Osteoblast (primary cell): ENCODE measurements at places on chromosomes 3 and 15. TPM values are rescaled to one million over a fixed set of nuclear protein-coding genes. Genes with fewer than 3 reads are reported as not detected.
A peak's percentile ranks its signal among the peaks of the same experiment; 100 is the strongest.

Gene TMIE
- under 0.01 TPM in 2 replicates for total RNA-seq

Gene FGF12
- not detected in 2 replicates for total RNA-seq

Gene CISH
- 1.1 and 1.2 TPM in 2 replicates for total RNA-seq

Gene ERICH6
- total RNA-seq: under 0.01 and 0.29 TPM in 2 replicates

Gene THSD4
- total RNA-seq: 15.6 TPM in 2 replicates

Gene GOLGA6L24
- not detected in 2 replicates for total RNA-seq

Gene HPS3
- total RNA-seq: 38.4 and 49.8 TPM in 2 replicates

Gene SLC22A14
- total RNA-seq: 0.29 and 0.36 TPM in 2 replicates

Gene FBXW12
- not detected in 2 replicates for total RNA-seq

Gene RHOV
- 0.36 TPM in 1 of 2 replicates, not detected in the other for total RNA-seq

Gene TTC23
- total RNA-seq: 21.7 and 27.4 TPM in 2 replicates

Gene BMF
- 8.0 TPM in 2 replicates for total RNA-seq

Gene CACNA2D2
- total RNA-seq: not detected in 2 replicates

DNA sequence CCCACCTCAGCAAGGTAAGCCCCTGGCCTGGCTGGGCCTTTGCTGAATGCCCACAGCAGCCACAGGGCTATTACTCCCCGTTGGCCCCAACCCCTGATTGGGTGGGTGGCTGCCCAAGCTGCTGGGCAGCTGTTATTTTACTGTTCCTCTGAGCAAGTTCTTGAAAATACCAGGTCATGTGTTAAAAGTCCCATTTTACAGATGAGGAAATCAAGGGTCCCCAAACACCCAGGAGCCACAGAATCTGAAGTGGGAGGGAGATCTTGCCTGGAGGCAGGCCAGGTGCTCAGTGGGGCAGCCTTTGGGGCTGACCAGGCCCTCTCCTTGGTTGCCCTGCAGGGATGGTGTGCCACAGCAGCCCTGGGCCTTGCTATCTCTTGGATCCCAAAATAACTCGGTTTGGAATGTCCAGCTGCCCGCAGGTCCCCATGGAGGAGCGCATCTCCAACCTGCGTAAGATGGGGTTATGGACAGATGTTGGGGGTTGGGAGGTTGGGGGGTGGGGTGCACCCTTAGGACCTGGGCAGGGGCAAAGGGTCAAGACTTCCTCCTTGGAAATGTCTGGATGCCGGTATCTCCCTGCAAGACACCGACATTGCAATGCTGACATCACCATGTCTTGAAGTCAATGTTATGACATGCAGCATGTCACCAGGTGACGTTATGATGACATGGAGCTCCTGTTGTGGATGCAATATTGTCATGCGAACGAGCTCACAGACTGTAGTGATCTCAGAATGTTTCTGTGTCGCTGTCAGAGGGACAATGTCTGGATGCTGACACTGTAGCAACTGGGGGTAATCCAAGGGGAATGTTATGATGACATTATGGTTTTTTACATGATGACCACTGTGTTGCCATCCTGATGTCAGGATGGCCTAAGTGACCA is 13.3 kb upstream of the CSPG4 start:
- H3K27me3 ChIP-seq: no peaks in the 10 kb centered on the region
- peak; percentile 55 for DNase-seq
- peaks cover 10% of the 10 kb centered on the region for H3K4me1 ChIP-seq
- H3K4me3 ChIP-seq: no peak overlapping the region
- no peak overlapping the region for H3K27ac ChIP-seq

GRCh38 chr3:55902221-55902900 is 415.3 kb upstream of the WNT5A start:
- no peaks in the 10 kb centered on the region for H3K27me3 ChIP-seq
- DNase-seq: no peak

GRCh38 chr3:43023746-43024145 is 44.6 kb downstream of the GASK1A start:
- H3K36me3 ChIP-seq: no peaks in the 10 kb centered on the region
- no peaks in the 10 kb centered on the region for H3K4me1 ChIP-seq
- DNase-seq: no peak
- no peak overlapping the region for H3K4me3 ChIP-seq
- H3K27ac ChIP-seq: no peak overlapping the region

DNA sequence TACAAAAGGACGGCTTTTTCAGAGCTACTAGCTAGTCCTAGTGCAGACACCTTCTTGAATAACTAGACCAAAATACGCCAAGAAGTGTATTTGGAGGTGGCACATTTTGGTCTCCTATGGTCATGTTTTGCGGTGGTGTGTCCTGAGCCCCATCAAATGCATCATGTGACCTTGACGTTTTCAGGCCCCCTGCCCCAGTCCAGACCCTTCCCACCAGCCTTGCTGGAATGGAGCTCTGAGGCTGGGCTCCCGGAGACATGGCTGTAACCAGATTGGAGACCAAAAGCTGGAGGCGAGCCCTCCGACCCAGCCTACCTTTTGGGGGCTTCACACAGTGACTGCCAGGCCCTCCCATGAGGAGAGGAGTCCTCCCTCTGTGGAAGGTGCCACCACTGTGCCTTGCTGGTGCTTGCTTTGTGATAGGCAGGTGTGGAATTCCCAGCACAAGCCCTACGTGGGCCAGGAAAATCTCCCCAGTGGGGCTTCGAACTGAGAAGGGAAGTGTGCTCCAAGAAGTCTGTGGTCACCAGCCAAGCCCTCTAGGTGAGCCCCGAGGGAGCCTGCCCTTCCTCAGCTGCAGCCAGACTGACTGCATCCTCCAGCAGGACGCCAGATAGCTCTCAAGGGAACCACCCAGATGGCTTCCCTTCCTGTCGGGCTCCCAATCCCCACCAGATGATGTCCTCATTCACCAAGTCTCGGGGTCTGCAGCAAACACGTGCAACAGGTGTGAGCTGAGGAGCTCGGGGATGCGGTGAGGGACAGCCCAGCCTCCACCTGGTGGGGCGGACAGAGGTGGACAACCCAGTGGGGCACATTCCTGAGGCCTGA is 126.2 kb downstream of the ASB7 start:
- no peaks in the 10 kb centered on the region for H3K36me3 ChIP-seq
- peak; percentile 9 for DNase-seq
- H3K4me3 ChIP-seq: no peak overlapping the region
- H3K27ac ChIP-seq: no peak overlapping the region

- H3K4me1 ChIP-seq: peaks cover 38% of the 10 kb centered on the region
- peak overlapping the region; percentile 15 for H3K4me3 ChIP-seq
- H3K36me3 ChIP-seq: no peaks in the 10 kb centered on the region
- no peaks in the 10 kb centered on the region for H3K27me3 ChIP-seq
- peak; percentile 90 for DNase-seq
Measured at GRCh38 chr15:62569460-62570404, 404.6 kb upstream of the C2CD4B start.

GRCh38 chr3:162082516-162082915 is 585.9 kb downstream of the OTOL1 start:
- no peak overlapping the region for H3K27ac ChIP-seq
- H3K4me3 ChIP-seq: no peak overlapping the region

- peaks cover 12% of the 10 kb centered on the region for H3K27me3 ChIP-seq
- no peak for DNase-seq
- no peaks in the 10 kb centered on the region for H3K36me3 ChIP-seq
- H3K4me1 ChIP-seq: no peaks in the 10 kb centered on the region
Measured at GRCh38 chr3:124628863-124629262, 101.4 kb upstream of the UMPS start.

DNA sequence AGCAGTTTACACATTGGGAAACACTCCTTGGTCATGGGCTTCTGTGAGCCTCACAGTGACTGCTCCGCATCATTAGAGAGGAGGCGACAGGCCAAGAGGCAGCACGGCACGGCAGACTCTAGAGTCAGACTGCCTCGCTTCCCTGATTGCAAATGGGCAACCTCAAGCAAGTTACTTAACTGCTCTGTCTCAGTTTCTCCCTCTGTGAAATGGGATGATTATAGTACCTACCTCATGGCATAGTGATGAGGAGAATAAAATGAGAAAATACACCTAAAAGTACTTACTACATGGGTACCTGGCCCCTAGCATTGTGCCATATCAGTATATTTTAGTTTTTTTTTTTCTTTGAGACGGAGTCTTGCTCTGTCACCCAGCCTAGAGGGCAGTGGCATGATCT is 4.0 kb upstream of the RCCD1 start:
- no peaks in the 10 kb centered on the region for H3K27me3 ChIP-seq
- H3K27ac ChIP-seq: no peak overlapping the region
- peaks cover 16% of the 10 kb centered on the region for H3K4me1 ChIP-seq

GRCh38 chr3:97691354-97691753 is 73.2 kb upstream of the ARL6 start:
- H3K36me3 ChIP-seq: no peaks in the 10 kb centered on the region
- no peak overlapping the region for H3K4me3 ChIP-seq
- H3K4me1 ChIP-seq: no peaks in the 10 kb centered on the region
- no peaks in the 10 kb centered on the region for H3K27me3 ChIP-seq
- DNase-seq: no peak

DNA sequence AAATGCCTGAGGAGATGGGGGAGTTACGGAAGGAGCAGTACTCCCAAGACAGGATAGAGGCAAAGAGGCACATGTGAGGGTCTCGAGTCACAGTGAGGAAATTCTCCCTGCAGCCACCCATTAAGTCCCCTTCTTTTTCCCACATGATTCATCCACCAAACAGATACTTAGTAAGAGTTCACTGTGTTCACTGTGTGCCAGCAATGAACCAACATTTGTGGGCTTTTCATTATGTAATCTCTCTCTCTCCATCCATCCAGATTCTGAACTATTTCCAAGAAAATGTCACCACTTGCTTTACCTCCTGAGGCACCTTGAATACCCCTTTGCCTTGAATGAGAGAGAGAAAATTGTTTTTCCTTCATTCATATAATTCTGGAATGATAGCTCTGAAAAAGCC is 24.6 kb upstream of the LRRFIP2 start:
- no peaks in the 10 kb centered on the region for H3K36me3 ChIP-seq
- DNase-seq: peak; percentile 74
- no peaks in the 10 kb centered on the region for H3K27me3 ChIP-seq

DNA sequence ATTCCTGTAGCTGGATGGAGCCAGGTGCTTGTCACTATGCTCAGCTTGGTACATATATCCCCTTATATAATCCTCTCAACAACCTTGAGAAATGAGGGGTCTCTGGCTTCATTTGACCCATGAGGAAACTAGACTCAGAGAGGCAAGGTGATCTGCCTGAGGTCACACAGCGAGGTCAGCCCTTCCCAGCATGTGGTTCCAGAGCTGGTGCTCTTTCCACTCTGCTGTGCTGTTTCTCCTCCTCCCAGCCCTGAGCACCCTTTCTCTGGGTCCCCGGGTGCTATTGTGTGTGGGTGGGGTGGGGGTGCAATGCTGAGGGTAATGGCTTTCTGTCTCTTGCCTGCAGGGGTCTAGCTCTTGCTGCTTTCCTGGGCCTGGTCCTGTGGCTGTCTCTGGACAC is 19.3 kb downstream of the SLC28A1 start:
- H3K4me3 ChIP-seq: no peak overlapping the region
- H3K27ac ChIP-seq: no peak overlapping the region
- no peaks in the 10 kb centered on the region for H3K27me3 ChIP-seq
- no peaks in the 10 kb centered on the region for H3K4me1 ChIP-seq
- DNase-seq: no peak

GRCh38 chr15:57540736-57541135 is 51.0 kb upstream of the MYZAP start:
- DNase-seq: no peak
- H3K4me3 ChIP-seq: no peak overlapping the region
- H3K4me1 ChIP-seq: peaks cover 14% of the 10 kb centered on the region
- no peaks in the 10 kb centered on the region for H3K36me3 ChIP-seq

DNA sequence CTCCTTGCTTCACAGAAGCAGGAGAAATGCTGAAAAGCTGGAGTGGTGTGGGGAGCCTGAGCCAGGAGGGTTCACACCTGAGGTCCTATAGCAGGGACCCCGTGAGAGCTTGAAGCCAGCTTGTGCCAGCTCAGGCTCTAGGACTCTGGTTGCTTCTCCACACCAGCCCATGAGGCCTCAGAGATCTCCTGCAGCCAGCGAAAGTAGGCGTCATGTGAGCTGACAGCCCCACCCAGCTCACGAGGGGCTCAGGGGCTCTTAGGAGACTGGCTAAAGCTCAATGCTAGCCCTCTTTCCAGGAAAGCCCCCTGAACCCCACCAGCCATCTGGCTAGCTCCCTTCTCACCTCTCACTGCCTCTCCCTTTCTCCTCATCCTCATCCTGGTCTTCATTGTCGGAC is 16.9 kb upstream of the CPEB1 start:
- no peaks in the 10 kb centered on the region for H3K4me1 ChIP-seq
- H3K36me3 ChIP-seq: no peaks in the 10 kb centered on the region
- DNase-seq: peak; percentile 9
- no peak overlapping the region for H3K4me3 ChIP-seq
- no peaks in the 10 kb centered on the region for H3K27me3 ChIP-seq
- H3K27ac ChIP-seq: no peak overlapping the region

DNA sequence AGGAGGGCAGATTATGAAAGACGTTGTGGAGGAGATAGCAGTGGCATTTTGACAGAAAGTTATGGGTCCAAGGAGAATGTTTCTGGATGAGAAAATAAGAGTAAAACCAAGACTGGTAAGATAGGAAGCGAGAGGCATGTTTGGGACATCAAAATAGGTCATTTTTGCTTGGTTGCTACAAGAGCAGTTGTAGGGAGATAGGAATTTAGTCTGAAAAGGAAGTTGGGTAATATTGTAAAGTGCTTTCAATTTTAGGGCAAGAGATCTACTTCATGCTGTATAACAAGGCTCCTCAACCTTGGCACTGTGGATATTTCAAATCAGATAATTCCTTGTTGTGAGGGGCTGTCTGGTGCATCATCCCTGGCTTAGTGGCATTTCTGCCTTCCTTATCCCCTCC is 118.0 kb upstream of the DPH6 start:
- H3K27ac ChIP-seq: no peak overlapping the region
- H3K4me1 ChIP-seq: peaks cover 5% of the 10 kb centered on the region
- H3K36me3 ChIP-seq: no peaks in the 10 kb centered on the region
- no peaks in the 10 kb centered on the region for H3K27me3 ChIP-seq
- no peak for DNase-seq

GRCh38 chr3:141804778-141805639 is 41.8 kb downstream of the GRK7 start:
- H3K27me3 ChIP-seq: no peaks in the 10 kb centered on the region
- H3K4me3 ChIP-seq: no peak overlapping the region
- DNase-seq: no peak
- no peaks in the 10 kb centered on the region for H3K36me3 ChIP-seq

- H3K36me3 ChIP-seq: no peaks in the 10 kb centered on the region
- DNase-seq: peak; percentile 57
- peak overlapping the region; percentile 74 for H3K4me3 ChIP-seq
- peaks cover 30% of the 10 kb centered on the region for H3K4me1 ChIP-seq
- H3K27ac ChIP-seq: peak overlapping the region; percentile 72
Measured at GRCh38 chr3:105353485-105354161, 13.1 kb upstream of the ALCAM start.

- H3K36me3 ChIP-seq: no peaks in the 10 kb centered on the region
- no peak overlapping the region for H3K27ac ChIP-seq
- no peak for DNase-seq
- no peaks in the 10 kb centered on the region for H3K27me3 ChIP-seq
- H3K4me1 ChIP-seq: peaks cover 16% of the 10 kb centered on the region
Measured at GRCh38 chr3:125679258-125679657, 84.0 kb upstream of the OSBPL11 start.

GRCh38 chr3:122063908-122064307 is 8.7 kb downstream of the CD86 start:
- no peaks in the 10 kb centered on the region for H3K36me3 ChIP-seq
- no peaks in the 10 kb centered on the region for H3K4me1 ChIP-seq
- H3K27ac ChIP-seq: no peak overlapping the region

- no peaks in the 10 kb centered on the region for H3K27me3 ChIP-seq
- no peak overlapping the region for H3K27ac ChIP-seq
- DNase-seq: no peak
- H3K4me1 ChIP-seq: peaks cover 12% of the 10 kb centered on the region
Measured at GRCh38 chr15:39331584-39331983, 249.3 kb upstream of the THBS1 start.

GRCh38 chr15:95795386-95795785 is 535.1 kb upstream of the NR2F2 start:
- H3K27me3 ChIP-seq: no peaks in the 10 kb centered on the region
- H3K4me1 ChIP-seq: no peaks in the 10 kb centered on the region
- peak; percentile 21 for DNase-seq
- no peak overlapping the region for H3K27ac ChIP-seq
- H3K36me3 ChIP-seq: no peaks in the 10 kb centered on the region
